Adipose tissue (tissue), 3 donors: ENCODE measurements at places on chromosomes 11 and 22. TPM values are rescaled to one million over a fixed set of nuclear protein-coding genes. Genes with fewer than 3 reads are reported as not detected.

EMID1 gene
- 1.3 TPM for polyA plus RNA-seq

TRIM49 gene
- not detected for polyA plus RNA-seq

GGTLC2 gene
- not detected for polyA plus RNA-seq

TUBA8 gene
- polyA plus RNA-seq, result 10.9 TPM

OR51D1 gene
- polyA plus RNA-seq, result not detected

PLEKHB1 gene
- 5.7 TPM for polyA plus RNA-seq
